ENCODE measurements at places on chromosomes 4 and X.

GRCh38 chr4:56272927-56273326, 114.4 kb downstream of the AASDH start:
- no peak for DNase-seq

DNA sequence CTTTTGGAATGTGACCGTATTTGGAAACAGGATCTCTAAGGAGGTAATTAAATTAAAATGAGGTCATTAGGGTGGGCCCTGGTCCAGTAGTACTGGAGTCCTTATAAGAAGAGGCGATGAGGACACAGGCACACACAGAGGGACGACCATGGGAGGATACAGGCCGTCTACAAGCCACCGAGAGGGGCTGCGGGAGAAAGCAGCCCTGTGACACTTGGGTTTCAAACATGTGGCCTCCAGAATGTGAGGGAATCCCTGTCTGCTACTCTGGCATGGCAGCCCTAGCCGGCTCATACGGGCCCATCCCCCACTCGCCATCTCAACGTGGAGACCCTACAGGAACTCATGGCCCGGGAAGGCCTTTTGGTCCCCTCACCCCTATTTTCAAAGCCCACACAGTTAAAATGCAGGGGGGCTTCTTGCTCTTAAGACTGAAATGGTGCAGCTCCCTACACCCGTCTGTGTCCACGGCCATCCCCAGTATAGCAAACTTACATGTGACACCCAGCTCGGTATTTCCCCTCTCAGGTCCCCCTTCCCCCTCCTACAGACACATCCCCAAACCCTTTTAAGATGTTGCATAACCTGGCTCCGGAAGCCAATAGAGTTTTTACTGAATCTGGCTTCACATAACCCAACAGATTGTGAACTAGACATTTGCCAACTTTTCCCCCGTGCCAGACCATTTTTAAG, 124.1 kb upstream of the TBL1X start:
- DNase-seq: no peak

- no peak for DNase-seq
These were observed 502.7 kb downstream of the PACRGL start for GRCh38 chr4:21202959-21203358.

GRCh38 chr4:76726176-76726575, 171.8 kb downstream of the SOWAHB start:
- DNase-seq: no peak

GRCh38 chr4:59994118-59994517, 1206.0 kb upstream of the ADGRL3 start:
- DNase-seq: no peak

DNA sequence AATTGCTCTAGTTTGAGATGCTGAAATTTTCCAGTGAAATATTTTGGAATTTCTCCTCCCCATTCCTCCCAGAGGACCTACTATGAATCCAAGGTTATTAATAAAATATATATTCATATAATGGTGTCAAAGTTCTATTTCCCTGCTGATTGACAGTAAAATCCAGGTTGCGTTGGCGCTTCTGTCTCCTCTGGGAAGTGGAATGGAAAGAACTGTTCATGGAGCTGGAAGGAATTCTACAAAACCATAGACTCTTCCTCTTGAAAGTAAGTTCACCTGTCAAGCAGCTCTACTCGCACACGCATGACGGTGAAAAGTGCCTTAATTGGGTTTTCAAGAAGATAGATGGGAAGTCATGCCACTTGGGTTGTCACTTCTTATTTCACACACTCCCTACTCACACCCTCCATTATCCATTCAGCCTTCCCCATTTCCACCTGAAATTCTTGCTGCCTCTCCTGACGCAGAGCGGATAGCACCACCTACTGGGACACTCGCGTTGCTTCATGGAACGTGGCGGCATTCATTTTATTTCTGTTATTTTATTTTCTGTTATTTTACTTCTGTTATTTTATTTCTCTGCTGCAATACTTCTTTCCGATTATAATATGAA, 351.6 kb downstream of the NLGN4X start:
- no peak for DNase-seq

DNA sequence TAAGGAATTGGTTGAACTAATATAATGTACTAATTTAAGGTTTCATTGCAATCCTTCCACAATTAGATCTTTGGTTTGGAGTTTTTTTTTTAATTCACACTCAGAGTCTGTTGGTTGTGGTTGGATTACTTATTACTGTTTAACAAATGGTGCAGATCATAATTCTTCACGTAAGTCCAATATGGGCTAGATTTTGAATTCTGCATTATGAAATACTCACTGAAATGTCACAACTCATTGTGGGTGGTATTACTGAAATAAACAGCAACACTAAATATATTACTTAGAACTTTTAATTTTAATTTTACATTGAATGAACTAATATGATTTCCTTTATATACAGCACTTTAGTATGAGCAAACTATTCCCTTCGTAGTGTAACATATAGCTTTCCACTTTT, 94.2 kb upstream of the MYOZ2 start:
- DNase-seq: no peak

GRCh38 chrX:19195243-19195610, 73.0 kb upstream of the ADGRG2 start:
- DNase-seq: no peak

GRCh38 chrX:151694661-151695582, at the start of gene PRRG3:
PRRG3 (plus strand) TSS chrX:151695458; CDS start chrX:151698815, 3,357 bp downstream.
- no peak for DNase-seq

GRCh38 chr4:148438047-148438446, 4.2 kb downstream of the NR3C2 start:
- no peak for DNase-seq

DNA sequence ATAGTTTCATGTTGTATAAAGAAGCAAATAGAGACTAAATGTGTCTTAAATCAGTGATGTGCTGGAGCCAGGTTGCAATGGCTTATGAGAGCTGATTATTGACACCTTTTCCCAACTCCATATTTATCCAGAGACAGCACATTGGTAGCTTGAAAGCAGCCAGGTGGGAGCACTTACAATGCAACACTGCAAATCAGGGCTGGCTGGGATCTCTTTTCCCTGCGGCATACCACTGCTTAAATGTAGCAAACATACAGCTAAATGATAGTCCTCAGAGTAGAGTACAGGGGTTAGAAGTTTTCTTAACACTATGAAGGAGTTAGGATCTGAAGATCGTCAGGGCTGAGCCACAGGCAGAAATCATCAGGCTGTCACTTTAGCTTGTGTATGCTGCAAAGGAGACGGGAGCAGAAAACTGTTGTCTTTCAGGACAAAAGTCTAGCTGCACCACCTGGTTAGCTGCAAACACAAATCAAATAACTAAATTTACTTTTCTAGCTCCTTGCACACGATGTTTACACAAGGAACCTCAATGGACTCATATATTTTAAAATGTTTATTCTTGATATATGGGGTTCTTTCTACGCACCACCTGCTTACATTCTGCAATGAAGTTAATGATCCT, 527.3 kb downstream of the TLL1 start:
- DNase-seq: no peak

- DNase-seq: no peak
These were observed 105.5 kb upstream of the GK2 start for GRCh38 chr4:79513576-79513975.

GRCh38 chr4:123449780-123450179, 53.2 kb downstream of the SPRY1 start:
- peak; percentile 5 for DNase-seq

DNA sequence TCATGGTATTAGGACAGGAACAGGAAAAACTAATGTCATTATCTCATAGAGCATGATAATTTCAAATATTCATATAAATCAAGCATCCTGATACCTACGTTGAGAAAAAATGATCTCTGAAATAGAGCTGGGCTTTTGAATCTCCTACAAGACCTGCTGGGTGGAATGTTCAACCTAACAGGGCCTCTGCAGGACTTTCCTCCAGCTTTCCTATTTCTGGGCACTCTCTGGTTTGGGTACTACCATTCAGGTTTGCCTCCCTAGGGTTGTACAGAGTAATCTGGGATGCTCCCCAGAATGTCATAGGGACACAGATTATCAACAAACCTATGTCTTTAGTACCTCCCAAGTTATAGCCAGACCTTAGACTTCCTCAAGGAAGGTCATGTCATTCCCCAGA, 108.9 kb downstream of the CDS1 start:
- DNase-seq: no peak

- DNase-seq: no peak
These were observed 276.5 kb upstream of the CTSO start for GRCh38 chr4:156230176-156230575.

DNA sequence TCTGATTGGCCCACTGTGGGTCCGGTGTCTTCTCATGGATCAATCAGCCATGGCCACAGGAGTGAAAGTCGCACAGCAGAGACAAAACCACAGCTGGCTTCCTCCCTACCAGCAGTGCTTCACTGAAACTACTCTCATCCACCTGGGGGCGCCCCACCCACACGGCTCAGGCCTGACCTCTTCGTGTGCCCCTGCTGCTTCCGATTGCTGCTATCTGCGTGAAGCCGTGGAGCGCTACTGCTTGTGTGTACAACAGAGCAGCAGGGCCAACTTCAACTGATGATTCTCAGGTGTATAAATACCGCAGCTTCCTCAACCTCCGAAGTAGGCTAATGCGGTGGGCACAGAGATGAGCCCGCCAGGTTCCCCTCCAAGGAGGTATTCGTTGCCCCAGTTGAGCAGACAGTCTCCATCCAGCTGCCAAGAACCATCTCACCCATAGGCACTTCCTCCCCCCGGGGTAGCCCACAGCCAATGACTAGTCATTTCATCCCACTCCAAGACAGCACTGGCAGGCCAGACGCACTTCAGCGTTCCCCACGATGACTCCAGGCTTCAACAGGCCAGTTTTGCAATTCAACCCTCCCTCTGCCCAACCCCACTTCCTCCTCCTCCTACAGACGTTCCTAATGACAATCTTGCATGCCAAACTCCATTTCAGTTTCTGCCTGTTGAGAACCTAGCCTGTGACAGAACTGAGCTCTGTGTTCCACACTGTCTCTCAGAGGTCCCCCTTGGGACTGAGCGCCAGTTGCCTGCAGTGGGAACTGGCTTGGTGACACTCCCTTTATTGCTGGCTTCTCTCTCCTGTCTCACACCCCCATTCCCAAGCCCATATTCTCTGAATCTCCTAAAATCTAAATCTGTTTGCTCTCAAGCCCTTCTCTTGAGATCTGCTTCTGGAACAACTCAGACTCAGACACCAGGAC, 41.3 kb upstream of the ATP6AP2 start:
- no peak for DNase-seq

GRCh38 chr4:142098900-142099545, 462.6 kb downstream of the IL15 start:
- no peak for DNase-seq

DNA sequence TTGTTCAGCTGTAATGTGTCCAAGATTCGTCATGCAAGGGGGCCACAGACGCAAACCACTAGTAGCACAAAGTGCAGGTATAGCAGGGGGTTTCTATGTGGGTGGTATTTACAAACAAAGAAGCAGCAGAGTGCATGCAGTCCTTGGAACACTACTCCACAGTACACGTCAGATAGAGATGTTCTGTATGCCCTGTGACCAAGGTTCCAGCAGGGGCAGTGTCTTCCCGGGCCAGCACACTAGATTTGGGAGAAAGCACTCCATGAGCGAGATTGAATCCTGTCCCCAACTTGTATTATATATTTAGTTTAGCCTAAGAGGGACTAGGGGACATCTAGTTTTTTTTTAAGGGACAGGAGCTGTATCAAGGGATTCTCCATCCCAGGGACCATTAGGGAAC, 54.4 kb upstream of the ESX1 start:
- no peak for DNase-seq

DNA sequence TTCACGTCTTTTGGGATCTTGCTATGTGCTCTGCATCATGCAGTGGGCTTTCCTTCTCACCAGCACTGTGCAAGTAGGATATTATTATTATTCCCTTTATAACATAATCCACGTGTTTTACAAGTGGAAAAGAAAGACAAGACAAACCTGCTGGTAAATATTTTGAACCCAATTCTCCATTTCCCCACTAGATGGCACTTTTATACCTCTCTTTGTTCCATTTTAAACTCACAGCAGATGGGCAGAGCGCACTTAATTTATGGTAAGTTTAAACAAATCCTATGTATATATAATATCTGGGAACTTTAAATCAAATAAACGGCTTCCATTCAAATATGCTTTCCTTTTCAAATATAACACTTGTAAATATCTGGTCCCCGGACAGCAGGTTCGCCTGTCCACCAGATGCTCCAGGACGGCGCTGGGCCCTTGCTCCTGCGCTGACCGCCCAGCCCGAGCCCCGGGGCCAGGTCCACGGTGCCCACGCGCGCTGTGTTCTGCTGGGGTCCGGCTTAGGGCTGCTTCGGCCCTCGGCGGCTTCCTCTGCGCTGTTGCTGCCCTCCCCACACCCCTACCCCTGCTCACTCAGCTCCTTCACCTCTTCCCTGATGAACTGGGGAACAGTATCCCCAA, 31.1 kb downstream of the F11 start:
- peak; percentile 48 for DNase-seq

DNA sequence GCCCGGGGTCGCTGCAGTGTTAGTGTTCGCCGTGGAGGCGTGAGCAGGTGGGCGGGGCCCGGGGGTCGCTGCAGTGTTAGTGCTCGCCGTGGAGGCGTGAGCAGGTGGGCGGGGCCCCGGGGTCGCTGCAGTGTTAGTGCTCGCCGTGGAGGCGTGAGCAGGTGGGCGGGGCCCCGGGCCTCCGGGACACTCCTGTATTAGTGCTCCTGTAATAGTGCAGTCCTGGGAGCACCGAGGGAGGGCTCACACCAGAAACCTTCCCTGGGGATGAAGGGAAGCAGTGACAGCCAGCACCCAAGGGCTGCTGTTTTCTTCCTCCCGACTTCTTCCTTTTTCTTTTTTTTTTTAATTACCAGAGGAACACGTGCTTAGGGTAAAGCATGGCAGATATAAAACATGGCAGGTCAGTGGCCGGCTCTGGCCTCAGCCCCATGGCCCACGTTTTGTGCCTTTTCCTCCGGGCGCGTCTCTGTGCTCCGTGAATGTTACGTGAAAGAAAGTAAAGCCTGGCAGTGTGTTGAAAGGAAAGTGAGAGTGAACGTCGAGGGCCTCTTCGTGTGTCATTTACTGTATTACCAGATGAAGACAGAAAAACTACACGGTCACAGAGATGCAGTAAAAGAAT, 42.0 kb downstream of the PCGF3 start:
- DNase-seq: no peak

GRCh38 chr4:165965503-165965902, 92.5 kb downstream of the TLL1 start:
- no peak for DNase-seq

- DNase-seq: no peak
These were observed 133.2 kb downstream of the TMEM164 start for GRCh38 chrX:110136136-110136535.
